ENCODE measurements at places on chromosomes 13 and 19.

- no peak for DNase-seq
Observed at GRCh38 chr19:34480491-34480890, 1.1 kb upstream of the WTIP start.

- no peak for DNase-seq
Observed at GRCh38 chr13:32752997-32753606, 166.8 kb downstream of the PDS5B start.

DNA sequence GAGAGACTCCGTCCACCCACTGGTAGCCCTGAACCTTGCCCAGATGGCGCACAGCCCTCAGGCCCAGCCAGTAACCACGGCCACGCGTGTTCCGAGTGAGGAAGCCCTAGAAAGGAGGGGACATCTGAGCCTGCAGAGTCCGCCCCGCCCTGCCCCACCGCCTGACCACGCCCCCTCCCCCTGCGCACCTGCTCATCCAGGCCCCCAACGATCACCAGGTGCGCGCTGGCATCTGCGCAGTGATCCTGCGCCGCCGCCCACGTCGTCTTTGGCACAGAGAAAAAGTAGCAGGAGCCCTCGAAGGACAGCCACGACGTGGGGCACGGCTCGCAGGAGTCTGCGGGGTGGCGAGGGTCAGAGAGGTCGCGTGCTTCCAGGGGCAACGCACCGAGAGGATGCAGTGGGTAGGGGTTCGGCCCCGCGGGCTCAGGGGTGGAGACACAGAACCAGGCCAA, 2.1 kb downstream of the CLEC4G start:
- no peak for DNase-seq

GRCh38 chr13:36815062-36815461, 4.0 kb upstream of the RFXAP start:
- no peak for DNase-seq

DNA sequence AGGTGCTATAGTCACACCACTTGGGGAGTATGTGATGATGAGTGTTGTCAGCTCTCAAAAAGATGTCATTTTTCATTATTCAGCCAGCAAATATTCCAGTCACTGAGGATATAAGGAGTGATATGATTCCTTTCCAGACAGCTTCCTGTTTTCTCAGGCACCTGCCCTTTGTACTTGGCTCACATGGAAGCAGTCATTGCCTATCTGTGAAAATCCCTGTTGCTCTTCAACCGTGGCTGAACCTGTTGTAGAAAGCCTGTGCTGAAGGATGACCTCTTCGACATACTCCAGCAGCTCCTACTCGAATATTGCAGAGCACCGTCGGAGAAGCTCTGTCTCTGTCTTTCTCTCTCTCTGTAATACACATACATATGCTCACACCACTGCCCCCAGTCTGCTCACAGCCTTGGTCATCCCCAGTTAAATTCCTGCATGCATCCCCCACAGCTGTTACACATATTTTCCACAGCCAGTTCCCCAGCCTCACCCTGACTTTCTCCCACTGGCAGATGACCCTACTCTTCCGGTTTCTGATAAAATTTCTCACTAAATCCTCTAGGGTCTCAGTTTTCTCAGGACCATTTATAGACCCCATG, 204.2 kb upstream of the ARGLU1 start:
- no peak for DNase-seq

GRCh38 chr13:109224033-109224432, 562.4 kb downstream of the IRS2 start:
- DNase-seq: no peak

GRCh38 chr13:22736084-22736767, 444.6 kb upstream of the SGCG start:
- DNase-seq: no peak

DNA sequence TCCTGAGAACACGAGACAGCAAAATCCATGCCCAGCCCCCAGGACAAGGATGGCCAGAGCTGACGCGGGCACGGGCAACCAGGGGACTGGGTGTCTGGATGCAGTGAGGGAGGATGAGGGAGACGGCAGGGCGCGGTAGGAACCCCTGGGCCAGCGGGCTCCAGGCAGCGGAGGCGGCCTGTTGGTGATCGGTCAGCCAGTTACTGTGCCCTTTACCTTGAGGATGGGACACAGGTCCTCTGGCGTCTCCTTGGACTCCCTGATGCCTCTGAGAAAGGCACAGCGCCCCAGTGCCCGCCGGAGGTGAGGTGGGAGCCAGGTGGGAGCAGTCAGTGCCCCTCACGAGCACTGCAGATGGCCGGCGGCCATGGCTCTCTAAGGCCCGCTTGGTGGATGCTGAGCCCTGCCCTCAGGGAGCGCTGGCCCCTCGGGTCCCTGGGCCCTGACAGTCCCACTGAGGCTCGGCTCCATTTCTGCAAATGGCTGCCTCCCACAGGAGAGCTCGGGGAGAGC, 31.2 kb downstream of the C13orf46 start:
- DNase-seq: no peak

GRCh38 chr19:54439174-54439851, 9.7 kb upstream of the LENG8 start:
- no peak for DNase-seq

DNA sequence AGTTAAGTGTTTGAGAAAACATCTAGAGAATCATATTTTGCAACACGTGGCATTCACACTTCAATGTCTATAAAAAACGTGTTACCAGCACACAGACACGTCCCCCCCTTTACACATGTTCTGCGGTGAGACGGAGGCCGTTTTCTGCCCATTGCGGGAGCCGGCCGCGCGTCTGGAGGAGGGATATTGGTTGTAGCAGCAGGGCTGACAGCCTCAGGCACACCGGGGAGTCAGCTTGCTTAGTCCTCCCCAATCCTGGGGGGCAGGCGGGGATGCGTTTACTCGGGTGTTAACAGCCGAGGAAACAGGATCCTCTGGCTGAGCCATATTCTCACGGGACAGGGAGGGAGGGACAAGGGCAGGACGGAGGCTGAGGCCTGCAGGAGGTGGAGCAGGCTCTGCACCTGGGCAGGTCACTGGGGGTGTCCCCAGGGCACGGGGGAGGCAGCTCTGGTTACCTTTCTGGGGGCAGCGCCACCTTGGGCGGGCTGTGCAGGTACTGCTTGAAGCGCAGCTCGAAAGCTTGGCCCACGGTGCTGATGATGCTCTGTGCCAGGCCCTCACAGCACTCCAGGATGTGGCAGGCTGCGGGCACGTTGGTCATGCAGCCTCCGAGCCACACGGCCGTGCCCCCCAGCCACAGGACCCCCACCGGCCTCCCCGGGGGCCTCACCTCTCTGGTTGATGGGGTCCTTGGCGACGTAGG, 25.0 kb downstream of the SHC2 start:
- DNase-seq: no peak

- no peak for DNase-seq
Observed at GRCh38 chr19:48970139-48970766, 5.1 kb downstream of the FTL start.

- no peak for DNase-seq
Observed at GRCh38 chr19:329876-330275, 14.7 kb downstream of the MIER2 start.

- DNase-seq: no peak
Observed at GRCh38 chr19:1132552-1133383, 29.0 kb downstream of the GPX4 start.

- DNase-seq: no peak
Observed at GRCh38 chr19:13952931-13953531, 722 bp downstream of the DCAF15 start.

DNA sequence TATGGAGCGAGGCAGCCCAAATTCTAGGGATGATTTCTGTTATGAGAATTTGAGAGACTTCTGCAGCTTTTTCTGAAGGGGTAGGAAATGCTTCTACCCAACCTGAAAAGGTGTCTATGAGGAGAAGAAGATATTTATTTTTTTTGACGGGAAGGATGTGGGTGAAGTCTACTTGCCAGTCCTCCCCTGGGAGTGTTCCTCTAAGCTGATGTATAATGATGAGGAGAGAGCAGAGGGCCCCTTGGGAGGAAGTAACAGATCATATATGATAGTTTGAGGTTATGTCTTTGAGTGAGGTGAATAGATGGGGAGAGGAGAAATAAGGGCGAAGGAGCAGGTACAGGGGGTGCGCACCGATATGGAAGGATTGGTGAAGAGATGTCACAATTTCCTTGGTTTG, 910.6 kb upstream of the SLITRK5 start:
- no peak for DNase-seq

DNA sequence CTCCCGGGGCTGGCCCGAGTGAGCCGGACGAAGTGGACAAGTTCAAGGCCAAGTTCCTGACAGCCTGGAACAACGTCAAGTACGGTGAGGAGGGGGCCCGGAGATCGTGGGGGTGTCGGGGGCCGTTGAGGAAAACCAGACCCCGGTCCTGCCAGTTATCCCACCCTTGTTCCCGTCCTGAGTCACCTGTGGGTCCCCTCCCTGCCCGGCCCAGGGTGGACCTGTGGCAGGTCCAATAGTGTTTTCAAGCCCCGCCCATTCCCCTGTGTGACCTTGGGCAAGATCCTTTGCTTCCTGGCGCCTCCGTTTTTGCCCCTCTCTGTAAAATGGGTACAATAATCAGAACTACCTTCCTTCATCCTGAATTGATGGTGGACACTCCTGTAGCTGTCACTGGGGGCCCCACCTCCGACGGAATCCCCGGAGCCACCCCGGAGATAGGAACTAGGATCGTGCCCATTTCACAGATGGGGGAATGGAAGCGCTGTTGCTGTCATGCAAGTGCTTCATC, 593 bp downstream of the ATG4D start:
- DNase-seq: no peak

GRCh38 chr13:101512650-101513049, 60.2 kb downstream of the ITGBL1 start:
- no peak for DNase-seq

DNA sequence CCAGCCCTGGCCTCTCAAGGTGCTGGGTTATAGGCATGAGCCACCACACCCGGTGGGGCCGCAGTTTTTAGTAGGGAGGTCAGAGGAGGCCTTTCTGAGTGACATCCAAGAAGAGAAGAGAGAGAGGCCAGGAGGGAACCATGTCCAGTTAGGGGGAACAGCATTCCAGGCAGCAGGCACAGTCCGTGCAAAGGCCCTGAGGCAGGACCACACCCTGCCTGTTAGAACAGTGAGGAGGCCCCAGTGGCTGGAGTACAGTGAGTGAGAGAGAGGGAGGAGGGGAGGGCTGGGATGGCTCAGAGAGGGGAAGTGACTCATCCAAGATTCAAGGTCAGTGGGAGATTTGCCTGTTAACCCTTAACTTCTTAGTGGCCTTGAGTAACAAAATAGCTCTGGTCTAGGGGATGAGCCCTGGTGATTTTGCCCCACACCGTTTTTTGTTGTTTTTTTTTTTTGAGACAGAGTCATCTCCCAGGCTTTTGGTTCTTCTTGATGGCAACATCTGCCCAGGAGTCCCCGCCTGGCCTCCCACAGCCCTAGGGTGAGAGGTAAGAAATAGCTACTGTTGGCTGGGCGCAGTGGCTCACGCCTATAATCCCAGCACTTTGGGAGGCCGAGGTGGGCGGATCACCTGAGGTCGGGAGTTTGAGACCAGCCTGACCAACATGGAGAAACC, 2.7 kb upstream of the PLIN3 start:
- DNase-seq: no peak

DNA sequence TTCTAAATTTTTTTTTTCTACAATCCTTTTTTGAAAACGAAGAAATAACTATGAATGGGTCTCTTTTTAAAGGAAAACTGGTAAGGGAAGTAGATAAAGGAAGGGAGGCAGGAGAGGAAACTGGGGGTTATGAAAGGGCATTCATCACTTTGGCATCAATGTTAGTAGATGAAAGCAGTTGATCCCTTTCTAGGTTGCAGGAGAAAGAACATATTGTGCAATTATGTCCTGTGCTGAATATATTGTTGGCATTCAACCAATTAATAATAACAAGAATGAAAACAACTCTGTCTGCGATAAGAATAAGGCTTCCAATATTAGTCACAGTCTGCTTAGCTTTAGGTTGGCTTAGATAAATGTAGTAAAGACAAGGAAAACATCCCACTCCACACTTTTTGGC, 796.8 kb upstream of the KLHL1 start:
- DNase-seq: no peak

- no peak for DNase-seq
Observed at GRCh38 chr19:34888091-34888490, 38.6 kb upstream of the ZNF30 start.

DNA sequence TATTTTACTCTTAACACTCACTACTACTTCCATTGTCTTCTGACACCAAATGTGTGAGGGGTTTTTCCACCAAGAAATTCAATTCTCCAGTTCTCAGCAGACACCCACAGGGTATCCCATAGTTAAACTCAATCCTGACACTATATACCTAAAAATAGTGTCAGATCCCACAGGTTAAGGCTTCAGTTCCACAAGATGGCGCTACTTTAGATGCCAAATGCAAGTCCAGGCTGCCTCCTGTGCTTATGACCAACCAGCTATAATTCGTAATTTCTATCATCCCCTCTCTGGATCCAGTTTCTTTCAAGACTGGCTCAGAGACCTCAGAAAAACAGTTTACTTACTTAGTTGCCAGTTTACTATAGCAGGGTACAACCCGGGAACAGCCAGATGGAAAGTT, 1146.2 kb upstream of the SPRY2 start:
- no peak for DNase-seq

GRCh38 chr13:106090001-106090400, 445.5 kb downstream of the EFNB2 start:
- DNase-seq: no peak

- DNase-seq: no peak
Observed at GRCh38 chr19:609004-609346, 19.3 kb downstream of the HCN2 start.

DNA sequence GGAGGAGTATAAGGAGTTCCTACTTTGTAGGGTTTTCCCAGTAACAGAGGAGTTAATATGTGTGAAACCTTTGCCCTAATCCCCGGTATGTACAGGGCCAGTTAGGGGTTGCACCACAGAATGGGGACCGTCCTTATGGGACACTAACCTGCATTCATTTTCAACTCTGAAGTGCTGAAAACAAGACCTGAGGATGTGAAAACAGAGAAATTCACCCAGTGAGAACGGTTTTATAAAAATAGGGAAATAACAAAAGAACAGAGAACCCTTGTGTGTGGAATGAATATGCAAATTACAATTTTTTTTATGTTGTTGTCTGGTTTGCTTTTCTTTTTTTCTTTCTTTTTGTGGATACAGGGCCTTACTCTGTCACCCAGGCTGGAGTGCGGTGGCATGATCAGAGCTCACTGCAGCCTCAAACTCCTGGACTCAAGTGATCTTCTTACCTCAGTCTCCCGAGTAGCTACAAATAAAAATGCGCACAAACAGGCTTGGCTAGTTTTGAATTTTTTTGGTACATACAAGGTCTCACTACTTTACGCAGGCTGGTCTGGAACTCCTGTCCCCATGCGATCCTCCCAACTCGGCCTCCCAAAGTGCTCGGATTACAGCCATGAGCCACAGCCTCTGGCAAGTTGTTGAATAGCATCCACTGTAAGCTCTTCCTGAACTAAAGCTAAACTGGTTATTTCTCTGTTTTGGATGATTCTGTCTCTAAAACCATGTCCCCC, 10.6 kb downstream of the CLC start:
- DNase-seq: no peak

GRCh38 chr13:31096654-31097302, 64.9 kb downstream of the HSPH1 start:
- DNase-seq: no peak

DNA sequence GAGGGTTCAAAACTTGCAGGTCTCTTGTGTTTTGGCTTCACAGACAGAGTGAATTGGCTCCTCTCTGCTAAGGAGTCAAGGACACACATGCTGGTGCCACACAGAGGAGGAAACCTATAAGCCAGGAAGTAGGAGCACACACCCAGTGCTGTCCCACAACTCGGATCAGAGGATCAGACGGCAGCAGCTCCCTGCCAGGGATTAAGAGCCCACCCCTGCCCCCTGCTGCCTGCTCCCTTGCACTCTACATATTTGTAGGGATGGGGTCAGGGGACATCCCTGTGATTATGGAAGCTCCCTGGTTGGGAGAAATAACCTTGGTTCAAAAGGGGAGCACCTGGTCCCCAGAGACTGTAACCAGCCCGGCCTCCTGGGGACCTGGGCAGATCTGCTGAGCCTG, 77.5 kb upstream of the CLDN10 start:
- DNase-seq: no peak
